Gastrocnemius medialis (tissue), 4 donors: ENCODE measurements at places on chromosomes 2 and 18. TPM values are rescaled to one million over a fixed set of nuclear protein-coding genes. Genes with fewer than 3 reads are reported as not detected.

Gene TMEM163
- total RNA-seq: not detected

Gene SCN7A
- 16.5 TPM for total RNA-seq

- H3K27ac ChIP-seq: no peak overlapping the region
- no peaks in the 10 kb centered on the region for H3K36me3 ChIP-seq
- no peak for DNase-seq
- H3K27me3 ChIP-seq: no peaks in the 10 kb centered on the region
- no peaks in the 10 kb centered on the region for H3K4me1 ChIP-seq
These were observed 142.5 kb downstream of the CDH19 start for GRCh38 chr18:66461344-66461743.

DNA sequence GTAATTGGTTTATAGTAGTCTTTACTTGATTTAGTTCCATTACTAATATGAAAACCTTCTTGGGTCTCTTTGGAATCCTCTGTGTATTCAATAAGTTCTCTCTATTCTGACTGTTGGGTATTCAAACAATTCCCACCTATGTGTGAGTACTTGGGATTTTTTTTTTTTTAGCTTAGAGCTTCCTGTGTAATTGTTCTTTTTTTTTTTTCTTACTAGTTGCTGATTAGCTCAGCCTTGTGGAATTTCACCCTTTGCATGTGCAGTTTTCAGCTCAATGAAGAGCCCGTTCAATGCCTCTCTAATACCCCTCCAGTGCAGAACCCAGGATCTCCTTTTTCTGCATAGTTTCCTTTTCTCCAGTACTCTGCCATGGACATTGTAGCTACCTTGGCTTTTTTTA, 339.1 kb upstream of the GALNT5 start:
- no peak overlapping the region for H3K4me3 ChIP-seq
- no peaks in the 10 kb centered on the region for H3K36me3 ChIP-seq
- DNase-seq: no peak
- no peaks in the 10 kb centered on the region for H3K27me3 ChIP-seq
- no peak overlapping the region for H3K27ac ChIP-seq

DNA sequence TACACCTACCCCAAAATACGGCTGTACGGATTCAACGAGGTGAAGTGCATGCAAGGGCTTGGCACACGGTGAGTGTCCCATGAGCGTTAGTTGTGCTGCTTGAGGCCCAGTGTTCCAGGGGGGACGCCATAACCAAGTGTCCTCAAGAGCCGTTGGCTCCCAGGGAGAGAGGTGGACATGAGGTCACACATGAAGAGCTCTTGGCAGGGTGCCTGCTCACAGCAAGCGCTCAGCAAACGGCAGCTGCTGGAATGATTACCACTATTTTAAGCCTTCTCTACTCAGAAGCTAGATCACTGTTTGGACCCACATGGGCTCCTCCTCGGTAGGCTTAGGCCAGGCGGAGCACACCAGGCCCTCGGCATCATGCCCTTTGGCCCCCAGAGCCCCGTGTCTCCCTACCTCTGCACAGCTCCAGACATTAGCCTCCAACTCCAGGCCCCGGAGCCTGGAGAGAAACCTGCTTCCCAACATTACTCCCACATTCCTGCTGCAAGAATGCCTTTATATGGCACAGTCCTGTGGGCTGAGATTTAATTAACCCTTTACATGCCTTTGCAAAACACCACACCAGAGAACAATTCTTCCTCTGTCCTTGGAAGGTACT, 68.4 kb upstream of the PPP1CB start:
- H3K4me1 ChIP-seq: peaks cover 62% of the 10 kb centered on the region
- peak overlapping the region; percentile 84 for H3K27ac ChIP-seq
- no peak overlapping the region for H3K4me3 ChIP-seq
- H3K36me3 ChIP-seq: no peaks in the 10 kb centered on the region
